Activated T-cell treated with anti-CD3 and anti-CD28 coated beads, Interleukin-2, amount 50 U/mL, for 24 hours (primary cell): ENCODE measurements at places on chromosomes 6 and 20.

DNA sequence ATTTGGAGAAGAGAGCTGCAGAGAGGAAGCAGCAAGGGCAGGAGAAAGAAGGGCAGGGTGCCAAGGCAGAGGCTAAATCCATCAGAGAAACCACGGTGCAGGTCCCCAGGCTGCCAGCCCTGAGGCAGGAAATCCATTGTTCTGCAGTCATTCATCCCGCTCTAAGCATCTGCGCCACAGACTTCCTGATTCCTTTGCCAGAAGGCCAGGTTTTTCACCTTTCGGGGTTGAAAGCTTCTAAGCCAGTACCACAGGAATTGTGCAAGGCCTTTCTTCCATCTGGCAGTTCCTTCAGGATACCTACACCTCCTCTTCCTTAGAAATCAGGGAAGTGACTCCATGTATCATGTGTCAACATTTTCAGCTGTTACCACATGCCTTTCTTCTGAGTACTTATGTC, 45.6 kb downstream of the ADGRF5 start:
- DNase-seq: no peak

DNA sequence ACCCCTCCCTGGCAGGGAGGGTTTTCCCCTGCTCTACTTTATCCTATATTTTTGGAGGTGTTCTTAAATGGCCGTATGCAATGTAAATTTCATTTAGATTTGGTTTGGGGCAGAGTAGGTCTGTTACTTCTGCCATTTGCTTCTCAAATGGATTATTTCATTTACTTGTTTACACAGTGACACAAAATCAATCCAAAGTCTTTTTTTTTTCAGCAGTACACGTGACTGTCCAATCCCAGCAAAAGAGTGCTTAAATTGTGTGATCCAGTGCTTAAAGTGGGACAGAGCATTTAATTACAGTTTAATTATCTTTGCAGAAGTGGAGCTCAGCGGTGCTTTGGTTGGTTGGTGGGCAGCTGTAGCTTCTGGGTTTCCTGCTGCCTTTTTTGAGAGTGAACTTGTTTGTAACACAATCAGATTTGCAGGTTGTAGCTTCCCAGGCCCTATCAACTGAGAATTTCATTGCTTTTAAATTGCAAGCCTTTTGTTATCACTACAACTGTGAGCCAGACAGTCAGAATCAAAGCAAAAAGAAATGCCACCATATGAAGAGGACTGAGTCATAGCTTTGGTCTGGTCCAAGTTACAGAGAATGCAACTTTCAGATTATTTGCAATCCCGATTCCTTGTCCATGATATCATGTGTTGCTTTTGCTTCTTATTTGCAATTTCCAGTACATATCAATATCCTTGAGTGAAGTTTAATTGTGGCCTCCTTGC, 216.9 kb downstream of the DOK5 start:
- DNase-seq: no peak

DNA sequence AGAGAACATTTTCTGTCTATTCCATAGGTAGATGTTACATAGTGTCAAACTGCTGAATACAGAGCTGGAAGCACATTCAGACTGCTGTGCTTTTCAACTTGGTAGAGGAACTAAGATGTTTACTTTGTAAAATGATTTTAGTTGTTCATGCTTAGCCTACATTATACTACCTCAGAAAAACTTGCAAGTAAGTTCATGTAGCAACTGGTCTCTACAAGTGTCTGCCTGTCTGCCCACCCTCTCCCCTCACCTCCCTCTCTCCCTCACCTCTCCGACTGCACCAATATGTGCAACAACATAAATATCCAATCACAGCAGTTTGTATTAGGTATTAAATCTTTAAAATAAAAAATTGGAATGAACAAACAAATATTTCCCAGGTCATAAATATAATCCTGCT, 25.3 kb downstream of the ELOVL4 start:
- no peak for DNase-seq

DNA sequence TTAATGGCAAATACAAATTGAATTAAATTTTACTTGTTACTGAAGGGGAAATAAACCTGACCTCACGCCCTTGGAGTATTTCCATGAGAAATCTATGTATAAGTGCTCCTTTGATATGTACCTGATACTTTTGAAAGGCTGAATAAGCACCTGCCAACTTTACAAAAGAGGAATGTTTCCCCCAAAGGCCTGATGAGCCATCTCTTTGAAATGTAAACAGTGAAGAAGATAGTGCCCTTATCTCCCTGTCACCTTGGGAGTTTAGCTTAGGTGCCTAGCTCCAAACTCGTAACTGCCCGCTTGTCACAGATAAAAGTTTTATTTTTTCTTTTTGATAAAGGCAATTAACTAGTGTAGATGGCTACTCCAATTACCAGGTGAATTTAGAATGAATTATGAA, 1.1 kb upstream of the ZNF343 start:
- no peak for DNase-seq

- DNase-seq: no peak
Observed at GRCh38 chr6:142803032-142803431, 141.9 kb downstream of the HIVEP2 start.
